ENCODE measurements at places on chromosomes 4 and X.

- DNase-seq: peak; percentile 60
These were observed 235.0 kb downstream of the MAML3 start for GRCh38 chr4:139919004-139919403.

GRCh38 chr4:2082627-2083026 lies 23.5 kb downstream of the NAT8L start:
- no peak for DNase-seq

GRCh38 chrX:147776988-147777387 lies 134.7 kb upstream of the FMR1 start:
- DNase-seq: no peak

DNA sequence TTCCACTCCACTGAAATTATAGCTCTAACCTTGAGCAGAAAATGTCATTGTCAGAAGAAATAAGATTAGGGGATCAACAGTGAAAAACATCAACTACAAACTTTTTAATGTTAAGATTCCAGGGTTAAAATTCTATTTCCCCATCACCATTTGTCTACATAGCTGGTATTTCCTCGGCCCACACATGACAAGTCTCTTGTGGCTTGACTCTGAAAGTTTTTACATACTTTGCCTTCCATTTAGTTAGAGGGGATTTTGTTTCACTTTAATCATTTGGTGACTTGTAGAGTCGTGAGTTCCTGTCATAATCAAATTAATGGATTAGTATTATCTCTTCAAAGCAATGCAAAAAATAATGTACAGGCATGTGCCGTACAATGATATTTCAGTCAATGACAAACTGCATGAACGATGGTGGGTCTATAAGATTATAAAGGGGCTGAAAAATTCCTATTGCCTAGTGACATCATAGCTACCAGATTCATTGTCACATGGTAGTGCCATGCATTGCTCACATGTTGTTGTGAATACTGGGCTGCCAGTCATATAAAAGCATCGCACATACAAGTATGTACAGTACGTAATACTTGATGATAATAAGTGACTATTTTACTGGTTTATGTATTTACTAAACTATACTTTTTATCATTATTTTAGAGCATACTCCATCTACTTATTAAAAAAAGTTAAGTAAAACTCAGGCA lies 72.0 kb downstream of the ING2 start:
- peak; percentile 16 for DNase-seq

- peak; percentile 62 for DNase-seq
These were observed 177.8 kb upstream of the ATP6AP2 start for GRCh38 chrX:40402831-40403533.

DNA sequence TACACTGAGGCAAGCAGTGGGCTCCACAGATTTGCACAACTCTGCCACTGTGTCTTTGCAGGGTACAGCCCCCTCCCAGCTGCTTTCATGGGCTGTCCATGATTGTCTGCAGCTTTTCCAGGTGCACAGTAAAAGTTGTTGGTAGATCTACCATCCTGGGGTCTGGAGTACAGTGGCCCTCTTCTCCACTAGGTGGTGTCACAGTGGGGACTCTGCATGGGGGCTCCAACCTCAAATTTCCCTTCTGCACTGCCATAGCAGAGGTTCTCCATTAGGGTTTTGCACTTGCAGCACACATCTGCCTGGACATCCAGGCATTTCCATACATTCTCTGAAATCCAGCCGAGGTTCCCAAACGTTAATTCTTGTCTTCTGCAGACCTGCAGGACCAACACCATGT lies 1002.3 kb downstream of the FAM133A start:
- DNase-seq: no peak

GRCh38 chr4:154329939-154330338 lies 161.7 kb downstream of the DCHS2 start:
- DNase-seq: peak; percentile 81

GRCh38 chrX:23559975-23560374 lies 107.3 kb upstream of the PRDX4 start:
- DNase-seq: no peak

- DNase-seq: no peak
These were observed 47.7 kb downstream of the NELFA start for GRCh38 chr4:1961038-1961437.

DNA sequence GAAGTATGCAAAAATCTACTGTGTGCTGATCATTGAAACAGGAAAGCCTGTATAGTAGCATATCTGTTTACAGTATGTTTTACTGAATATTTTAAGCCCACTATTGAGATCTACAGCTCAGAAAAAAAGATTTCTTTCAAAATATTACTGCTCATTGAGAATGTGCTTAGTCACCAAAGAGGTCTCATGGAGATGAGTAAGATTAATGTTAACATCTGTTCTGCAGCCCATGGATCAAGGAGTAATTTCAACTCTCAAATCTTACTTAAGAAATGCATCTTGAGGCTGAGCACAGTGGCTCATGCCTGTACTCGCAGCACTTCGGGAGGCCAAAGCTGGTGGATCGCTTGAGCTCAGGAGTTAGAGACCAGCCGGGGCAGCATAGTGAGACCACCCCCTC lies 3.3 kb downstream of the RNF4 start:
- peak; percentile 34 for DNase-seq

DNA sequence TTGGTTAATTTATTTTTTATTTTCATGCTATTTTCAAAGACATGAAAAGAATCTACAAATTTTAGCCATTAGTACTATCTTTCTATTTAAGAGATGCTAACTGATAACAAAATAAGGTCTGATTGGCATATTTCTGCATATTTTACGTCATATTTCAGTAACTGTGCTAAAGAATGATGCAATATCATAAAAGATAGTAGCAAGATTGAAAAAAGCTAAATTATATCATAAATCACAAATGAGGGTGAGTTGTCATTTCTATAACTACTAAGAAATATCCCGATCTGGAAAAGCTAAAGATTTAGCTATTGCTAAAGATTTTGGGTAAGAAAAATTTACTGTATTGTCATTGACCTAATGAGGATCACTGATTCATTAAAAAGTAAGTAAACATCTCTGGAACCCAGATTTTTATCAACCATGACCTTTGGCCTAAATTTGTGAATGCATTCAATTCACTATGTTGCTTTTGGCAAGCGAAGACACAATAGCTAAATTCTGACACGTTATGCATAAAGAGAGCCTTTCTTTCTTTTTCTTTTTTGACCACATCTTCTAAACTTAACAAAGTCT lies 103.6 kb downstream of the HPGD start:
- DNase-seq: no peak

DNA sequence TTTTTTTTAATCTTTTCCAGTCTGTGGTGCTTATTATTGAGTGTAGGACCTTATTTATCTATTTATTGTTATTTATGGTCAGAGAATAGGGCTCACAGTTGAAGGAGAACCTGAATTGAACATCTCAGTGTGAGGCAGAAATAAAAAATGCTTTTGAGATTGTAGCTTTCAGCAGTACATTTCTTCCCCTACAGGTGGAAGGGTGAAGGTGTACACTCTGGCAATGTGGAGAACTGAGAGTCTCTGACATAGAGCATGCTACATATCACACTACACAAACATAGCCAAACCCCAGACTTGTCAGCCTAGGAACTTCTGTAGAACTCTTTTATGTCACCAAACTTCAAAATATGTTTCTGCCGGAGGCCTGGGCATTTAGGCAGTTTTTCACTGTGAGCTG lies 140.2 kb downstream of the STIM2 start:
- DNase-seq: no peak

DNA sequence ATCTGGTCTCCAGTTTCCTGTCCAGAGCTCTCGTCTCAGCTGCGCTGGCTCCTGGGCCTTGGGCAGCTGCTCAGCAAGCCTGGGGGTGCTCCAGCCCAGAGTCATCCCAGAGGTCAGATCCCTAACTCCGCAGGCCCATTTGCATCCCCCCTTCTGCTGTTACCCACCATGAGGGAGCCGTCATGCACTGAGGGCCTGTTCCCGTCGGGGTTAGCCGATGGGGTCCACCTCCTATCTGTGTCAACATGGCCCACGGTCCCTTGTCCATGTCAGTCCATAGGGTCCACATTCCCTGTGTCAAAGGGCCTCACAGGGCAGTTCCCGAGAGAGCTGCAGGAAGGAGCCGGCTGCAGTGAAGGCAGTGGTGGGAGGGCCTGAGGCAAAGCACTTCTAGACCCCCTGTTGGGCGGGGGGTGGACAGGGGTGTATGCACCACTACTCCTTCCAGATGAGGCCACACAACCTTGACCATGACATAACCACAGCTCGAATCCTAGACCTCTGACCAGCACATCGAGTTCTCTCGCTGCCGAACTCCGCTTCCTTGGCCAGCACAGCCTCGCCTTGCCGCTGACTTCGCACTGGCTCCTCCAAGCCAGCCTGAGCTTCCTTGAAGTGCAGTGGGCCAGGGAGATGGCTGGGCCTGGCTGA lies 24.9 kb downstream of the WDR1 start:
- DNase-seq: no peak

DNA sequence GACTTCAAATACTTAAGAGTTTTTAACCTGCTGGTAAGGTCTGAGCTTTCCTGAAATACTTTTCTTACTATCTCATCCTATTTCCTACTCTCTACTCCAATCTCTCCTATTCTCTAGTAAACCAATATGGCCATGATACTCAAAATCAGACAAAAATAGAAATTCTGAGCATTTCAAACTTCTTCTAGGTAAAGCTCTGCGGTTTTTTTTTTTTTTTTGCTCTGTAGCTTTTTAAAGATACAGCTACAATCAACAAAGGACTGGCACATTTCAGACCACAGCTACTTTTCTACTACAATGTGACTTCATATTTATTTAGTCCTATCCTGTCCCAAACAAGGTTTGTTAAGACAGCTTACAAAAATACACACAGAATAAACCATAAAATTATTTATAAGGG lies 31.1 kb downstream of the MAML3 start:
- DNase-seq: no peak

- DNase-seq: no peak
These were observed 10.0 kb upstream of the RHOXF2B start for GRCh38 chrX:120087289-120088017.

DNA sequence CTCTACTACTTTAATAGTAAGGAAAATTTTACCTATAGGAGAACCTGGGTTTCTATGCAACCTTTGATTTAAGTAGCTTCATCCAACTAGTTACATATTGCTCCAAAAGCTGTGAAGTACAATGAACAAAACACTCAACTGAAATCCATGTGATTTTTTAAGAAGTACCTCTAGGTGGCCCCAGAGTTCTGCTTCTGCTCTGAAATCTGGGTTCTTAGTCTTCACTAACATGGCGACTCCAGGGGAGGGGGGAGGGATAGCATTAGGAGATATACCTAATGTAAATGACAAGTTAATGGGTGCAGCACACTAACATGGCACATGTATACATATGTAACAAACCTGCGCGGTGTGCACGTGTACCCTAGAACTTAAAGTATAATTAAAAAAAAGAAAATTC lies 73.4 kb upstream of the MAGEB2 start:
- DNase-seq: peak; percentile 22

DNA sequence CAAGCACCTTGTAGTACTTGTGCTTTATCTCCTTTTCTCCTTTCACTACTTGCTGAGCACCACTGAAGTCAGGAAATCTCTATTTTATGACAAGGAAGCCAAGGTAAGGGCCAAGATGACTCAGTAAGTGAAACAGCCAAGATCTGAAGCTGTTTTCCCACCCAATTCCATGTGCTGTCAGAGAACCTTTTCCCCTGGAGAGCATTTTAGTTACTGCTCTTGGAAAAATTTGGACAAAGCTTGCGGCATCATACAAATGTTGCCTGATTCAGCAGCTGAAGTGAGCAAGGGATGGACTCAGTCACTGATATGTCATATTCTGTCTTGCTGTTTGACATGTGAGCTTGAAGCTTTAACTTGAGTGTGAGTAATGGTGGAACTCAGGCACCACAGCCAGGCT lies 391.4 kb downstream of the RAB28 start:
- DNase-seq: peak; percentile 53

DNA sequence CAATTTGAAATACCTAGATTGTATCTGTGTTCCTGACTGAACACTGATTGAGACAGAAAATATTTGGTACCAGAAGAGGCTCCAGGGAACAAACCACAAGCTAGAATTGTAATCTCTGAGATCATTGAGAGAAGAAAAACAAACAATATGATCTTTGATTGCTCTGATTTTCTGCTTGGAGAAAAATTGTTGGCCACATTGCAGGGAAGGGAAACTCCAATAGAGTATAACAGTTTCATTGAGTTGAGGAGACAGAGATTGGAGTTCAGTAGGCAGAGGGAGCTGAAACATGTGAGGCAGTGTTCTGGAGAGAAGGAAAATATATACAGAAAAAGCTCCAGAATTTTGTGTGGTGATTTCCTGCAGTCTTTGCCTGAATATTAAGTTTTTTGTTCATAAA lies 158.2 kb downstream of the C4orf33 start:
- no peak for DNase-seq

DNA sequence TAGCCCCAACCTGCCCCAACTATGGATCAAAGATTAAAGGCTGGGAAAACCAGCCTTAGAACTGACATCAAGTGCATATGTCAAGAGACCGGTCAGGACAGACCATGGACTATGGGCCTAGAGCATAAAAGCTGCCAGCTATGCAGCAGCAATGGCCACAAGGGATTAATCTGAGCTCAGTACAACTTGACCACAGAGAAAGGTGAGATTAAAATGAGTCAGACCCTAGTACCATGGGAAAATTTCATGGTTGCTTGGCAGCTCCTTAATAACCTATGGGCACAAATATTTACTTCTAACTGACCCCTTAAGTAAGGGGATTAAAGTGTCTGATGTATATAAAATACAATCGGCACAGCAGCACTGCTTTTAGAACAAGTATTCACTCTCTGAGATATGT lies 54.4 kb downstream of the CBR4 start:
- DNase-seq: no peak

GRCh38 chrX:10893976-10894375 lies 217.2 kb upstream of the HCCS start:
- DNase-seq: no peak

GRCh38 chr4:32645653-32646052 lies 1925.5 kb downstream of the PCDH7 start:
- DNase-seq: no peak

DNA sequence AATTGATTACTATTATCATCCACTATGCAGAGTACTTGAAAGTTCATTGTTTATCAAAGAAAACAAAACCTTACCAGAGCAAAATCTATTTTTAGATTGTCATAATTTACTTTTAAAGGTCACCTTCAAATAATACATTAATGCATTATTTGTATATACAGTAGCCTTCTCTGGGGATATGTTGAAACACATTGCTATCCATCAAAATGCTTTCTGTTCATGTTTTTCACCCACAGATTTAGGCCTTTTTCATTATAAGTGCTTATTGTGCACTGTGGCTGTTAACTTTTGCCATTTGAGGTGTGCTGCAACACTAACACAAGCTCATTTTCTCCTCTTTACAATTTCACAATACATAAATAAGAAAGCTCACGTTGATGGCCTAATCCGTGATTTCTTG lies 74.1 kb upstream of the ANKRD50 start:
- no peak for DNase-seq

DNA sequence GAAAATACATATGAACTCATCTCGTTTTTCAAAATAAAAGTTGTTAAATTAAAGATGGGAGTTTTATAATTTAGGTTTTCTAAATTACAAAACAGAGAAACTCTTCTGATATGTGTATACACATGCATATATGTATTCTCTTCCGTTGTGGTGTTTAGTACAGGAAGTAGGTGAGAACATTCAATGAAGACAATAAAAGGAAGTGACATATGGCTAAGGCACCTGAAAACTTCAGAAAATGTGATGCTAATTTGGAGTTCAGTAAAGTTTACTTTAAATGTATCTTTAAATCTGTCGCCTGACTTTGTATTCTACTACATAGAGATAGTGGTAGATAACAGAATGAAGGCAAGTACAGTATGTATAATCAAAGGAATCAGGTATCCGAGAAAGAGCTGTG lies 33.5 kb upstream of the ITM2A start:
- DNase-seq: no peak

GRCh38 chr4:185865901-185866328 lies 53.9 kb upstream of the SORBS2 start:
- peak; percentile 62 for DNase-seq

GRCh38 chr4:173211838-173212237 lies 43.2 kb downstream of the GALNT7 start:
- DNase-seq: peak; percentile 78
